ENCODE measurements at places on chromosomes 6 and 20.

DNA sequence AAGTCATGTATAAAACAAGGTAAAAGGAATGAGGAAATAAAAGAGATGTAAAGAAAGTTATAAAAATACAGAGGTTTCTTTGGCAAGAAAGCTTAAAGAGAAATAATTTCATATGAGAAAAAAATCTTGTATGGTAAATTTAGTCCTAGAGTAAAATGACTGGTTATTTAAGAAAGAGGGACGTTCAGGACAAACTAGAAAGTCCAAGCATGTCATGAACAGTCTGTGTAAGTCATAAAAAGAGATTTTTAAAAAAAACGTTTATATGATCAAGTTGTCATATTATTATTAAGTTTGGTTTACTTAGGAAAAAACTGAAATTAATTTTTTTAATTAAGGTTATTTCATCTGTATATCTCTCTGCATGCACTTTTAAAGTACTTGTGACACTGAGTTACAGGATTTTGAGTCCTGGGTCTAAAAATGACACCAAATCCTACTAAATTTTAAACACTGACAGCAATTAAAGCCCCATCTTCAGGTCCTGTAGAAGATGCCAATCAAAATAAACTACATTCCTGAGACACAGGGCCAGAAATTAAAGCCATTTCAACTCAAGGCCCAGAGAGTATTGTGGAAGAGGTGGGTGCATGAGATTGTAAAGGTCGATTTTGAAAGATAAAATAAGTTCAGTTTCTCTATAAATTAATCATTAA, 62.4 kb downstream of the AGPAT4 start:
- DNase-seq = no peak

GRCh38 chr6:169424821-169425240, 171.2 kb upstream of the THBS2 start:
- peak; percentile 45 for DNase-seq

DNA sequence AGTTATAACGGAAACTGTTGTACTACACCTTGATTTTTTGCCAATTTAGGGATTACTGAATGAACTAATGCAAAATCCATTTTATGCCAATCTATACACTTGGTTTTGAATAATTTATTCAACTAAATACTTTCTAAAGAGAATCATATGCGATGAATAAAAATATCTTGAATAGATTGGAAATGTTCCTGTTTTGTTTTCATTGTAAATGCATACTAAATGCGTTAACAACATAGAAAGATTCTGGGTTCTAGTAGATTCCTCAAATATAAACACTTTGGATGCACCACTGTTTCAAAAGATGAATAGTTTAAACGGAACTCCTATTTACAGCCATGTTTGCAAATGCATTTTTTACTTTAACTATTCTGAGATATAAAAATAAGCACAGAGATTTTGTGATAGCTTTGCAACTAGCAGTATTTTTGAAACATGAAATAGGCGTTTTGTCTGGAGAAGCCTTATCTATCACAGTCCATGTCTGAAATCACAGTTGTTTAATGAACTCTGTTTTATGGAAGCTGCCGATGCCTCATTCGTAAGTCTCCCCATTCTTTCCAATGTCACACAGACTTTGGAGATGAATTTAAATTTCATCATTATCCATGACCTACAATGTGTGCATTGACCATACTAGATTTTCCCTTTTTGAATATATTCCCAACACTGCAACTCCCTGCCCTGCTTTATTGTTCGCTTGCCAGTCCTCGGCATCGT, 277.7 kb upstream of the QKI start:
- no peak for DNase-seq

- no peak for DNase-seq
Measured at GRCh38 chr6:156348849-156349248, 428.3 kb upstream of the ARID1B start.

- no peak for DNase-seq
Measured at GRCh38 chr6:91387290-91388059, 800.6 kb upstream of the MAP3K7 start.

- DNase-seq = no peak
Measured at GRCh38 chr6:144602523-144603180, 317.5 kb downstream of the UTRN start.

DNA sequence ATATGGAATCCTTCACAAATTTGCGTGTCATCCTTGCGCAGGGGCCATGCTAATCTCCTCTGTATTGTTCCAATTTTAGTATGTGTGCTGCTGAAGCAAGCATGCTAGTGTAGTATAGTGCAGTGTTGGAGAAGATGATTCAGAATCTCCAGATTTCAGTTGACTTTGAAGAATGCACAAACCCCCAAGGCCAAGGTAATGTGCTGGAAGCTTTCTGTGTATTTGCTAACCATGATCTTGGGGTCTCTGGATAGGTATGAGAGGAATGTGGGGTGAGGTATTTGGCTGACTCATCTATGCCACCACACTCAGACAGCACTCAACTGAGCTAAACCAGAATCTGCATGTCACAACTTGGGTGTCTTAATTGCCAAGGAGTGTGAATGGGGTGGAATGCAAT, 42.6 kb upstream of the DEK start:
- DNase-seq = peak; percentile 37

GRCh38 chr20:728256-728944, 39.9 kb downstream of the SLC52A3 start:
- peak; percentile 2 for DNase-seq

- peak; percentile 70 for DNase-seq
Measured at GRCh38 chr20:645318-646106, 7.5 kb downstream of the SRXN1 start.

DNA sequence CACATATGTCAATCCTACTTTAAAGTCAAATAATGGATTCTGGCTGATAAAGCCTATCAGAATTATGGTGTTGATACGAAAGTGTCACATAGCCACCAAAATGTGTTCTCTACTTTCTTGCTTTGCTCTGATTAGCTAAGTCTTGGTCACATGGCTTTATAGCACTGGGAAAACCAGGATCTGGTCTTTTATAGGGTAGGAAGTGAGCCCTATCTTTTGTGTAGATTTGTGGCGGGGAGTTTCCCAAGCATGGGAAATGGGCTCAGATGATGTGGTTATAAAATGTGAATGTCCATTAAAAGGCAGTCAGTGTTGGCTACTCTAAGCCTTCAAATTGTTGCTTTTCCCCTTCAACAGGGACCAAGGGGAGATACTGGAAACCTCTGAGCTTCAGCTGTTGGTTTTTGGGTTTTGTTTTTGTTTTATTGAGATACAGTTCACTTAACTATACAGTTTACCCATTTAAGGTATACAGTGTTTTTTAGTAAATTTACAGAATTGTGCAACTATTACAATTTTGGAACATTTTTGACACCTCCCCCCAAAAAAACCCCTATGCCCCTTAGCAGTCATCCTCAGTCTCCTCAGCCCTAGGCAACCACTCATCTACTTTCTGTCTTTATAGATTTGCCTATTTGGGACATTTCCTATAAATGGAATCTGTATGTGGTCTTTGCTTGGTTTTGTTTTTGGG, 12.2 kb downstream of the RRP36 start:
- no peak for DNase-seq

DNA sequence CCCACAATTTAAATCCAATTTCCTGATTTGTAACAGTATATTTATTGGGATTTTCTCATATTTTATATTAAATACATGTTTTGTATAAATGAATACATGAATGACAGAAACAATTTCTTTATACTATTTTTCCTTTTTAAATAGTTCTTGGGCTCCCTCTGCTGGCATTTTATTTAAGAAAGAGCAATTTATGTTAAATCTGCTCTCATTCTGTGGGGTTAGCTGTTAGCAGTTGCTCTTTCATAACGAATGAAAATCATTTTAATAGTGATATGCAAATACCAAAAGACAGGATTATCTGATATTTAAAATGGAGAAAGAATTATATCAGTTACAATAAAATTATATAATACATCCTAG, 118.3 kb downstream of the RALGAPA2 start:
- peak; percentile 57 for DNase-seq

GRCh38 chr6:37624606-37625574, 72.8 kb downstream of the MDGA1 start:
- DNase-seq = no peak
